ENCODE measurements at places on chromosomes 13 and 19.
A peak's percentile ranks its signal among the peaks of the same experiment; 100 is the strongest.

DNA sequence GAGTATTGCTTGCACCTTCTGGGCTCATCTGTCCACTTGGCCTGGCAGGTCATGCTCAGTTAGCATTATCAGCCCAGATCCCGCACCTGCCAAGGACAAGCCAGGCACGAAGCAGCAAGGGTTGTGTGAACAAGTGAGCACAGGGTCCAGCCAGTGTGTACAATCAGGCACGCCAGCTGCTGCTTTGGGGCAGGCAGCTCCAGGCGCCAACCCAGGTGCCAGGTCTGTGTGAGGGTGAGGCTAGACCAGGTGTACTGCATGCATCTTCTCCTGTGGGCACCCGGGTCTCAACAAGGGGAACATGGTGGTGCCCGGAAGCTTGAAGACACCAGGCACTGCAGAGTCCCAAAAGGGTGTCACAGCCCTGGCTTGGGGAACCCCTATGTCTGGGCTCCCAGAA is 1446.8 kb downstream of the PCDH9 start:
- no peak for DNase-seq

- DNase-seq: no peak
Observed at GRCh38 chr13:28402057-28402381, 92.9 kb downstream of the FLT1 start.

- no peak for DNase-seq
Observed at GRCh38 chr13:101205408-101205807, 210.9 kb downstream of the NALCN start.

GRCh38 chr19:43315851-43316250 is 37.6 kb upstream of the CD177 start:
- DNase-seq: no peak

DNA sequence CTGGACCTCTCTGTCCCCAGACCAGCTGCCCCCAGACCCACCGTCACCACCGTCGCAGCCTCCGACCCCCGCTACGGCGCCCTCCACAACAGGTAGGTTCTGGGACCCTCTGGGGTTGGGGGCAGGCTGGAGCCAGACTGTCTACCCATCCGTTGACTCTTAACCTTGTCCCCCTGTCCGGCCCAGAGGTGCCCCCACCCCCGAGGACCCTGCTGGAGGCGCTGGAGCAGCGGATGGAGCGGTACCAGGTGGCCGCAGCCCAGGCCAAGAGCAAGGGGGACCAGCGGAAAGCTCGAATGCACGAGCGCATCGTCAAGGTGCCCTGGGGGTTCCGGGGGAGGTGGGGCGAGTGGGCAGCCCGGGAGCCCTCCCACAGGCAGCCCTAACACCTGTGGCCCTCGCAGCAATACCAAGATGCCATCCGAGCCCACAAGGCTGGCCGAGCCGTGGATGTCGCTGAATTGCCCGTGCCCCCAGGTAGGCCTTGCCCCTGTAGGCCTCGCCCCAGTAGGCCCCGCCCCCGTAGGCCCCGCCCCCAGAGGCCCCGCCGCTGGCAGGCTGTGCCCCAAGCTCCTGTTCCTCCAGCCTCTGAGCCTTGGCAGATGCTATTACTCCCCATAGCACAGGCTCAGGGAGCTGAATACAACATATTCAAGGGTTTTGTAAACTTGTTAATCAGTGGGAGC is 12.9 kb downstream of the CC2D1A start:
- no peak for DNase-seq

GRCh38 chr13:57823704-57824103 is 192.2 kb downstream of the PCDH17 start:
- DNase-seq: no peak

- peak; percentile 15 for DNase-seq
Observed at GRCh38 chr13:45781553-45782326, 69.8 kb downstream of the SIAH3 start.

- DNase-seq: no peak
Observed at GRCh38 chr19:16385821-16386220, 61.2 kb downstream of the KLF2 start.

- DNase-seq: no peak
Observed at GRCh38 chr19:28706693-28707092, 506.3 kb downstream of the UQCRFS1 start.

GRCh38 chr13:89567025-89567424 is 1780.5 kb upstream of the MIR17HG start:
- no peak for DNase-seq

DNA sequence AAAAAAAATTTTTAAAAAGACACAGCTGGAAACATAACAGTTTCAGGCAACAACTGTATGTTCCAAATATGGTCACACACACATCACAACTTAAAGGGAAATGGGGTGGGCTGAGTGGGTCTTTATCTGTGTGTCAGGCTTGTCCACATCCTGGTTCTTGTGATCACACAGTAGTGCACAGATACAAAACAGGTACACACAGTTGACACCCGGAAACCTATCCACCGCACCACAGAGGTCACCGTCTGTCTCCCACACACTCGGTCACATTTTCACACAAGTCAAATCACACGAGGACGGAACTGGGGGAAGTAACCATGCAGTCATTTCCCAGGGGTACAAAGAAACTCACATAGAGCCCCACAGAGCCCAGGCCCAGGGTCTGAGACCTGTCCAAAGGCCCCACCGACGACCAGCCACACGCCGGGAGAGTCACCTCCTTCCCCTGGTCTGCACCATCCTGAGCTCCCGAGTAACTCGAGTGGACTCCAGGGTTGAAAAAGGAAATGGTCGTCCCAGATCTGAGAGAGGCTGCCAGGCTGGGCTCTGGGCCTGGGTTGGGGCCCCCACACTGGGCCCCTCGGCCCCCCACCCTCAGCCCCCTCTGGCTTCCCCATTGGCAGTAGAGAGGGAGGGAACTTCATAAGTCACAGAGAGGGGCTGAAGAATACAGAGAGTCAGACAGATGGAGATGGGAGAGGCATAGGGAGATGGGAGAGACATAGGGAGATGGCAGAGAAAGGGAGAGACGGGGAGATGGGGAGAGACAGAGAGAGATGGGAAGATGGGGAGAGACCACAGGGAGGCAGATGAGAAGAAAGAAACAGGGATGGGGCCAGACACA is 1.3 kb upstream of the PPAN start:
- DNase-seq: no peak

DNA sequence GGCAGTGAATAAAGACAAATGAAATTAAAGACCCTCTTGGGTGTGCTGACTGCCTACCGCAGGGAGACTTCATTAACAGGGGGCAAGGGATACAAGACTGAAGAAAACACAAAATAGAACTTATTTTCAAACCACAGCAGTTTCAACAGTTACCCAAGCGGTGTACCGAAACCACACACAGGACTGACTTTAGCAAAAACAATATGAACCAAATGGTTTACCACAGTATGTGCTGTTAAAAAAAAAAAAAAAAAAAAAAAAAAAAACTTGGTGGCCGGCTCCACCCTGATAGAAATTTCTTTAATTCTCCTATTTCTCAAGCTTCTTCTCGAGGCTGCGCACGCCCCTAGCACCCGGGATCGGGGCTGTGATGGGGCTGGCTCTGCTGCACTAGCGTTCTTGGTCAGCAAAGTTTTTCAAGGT is 42.6 kb downstream of the KLF2 start:
- peak; percentile 78 for DNase-seq

DNA sequence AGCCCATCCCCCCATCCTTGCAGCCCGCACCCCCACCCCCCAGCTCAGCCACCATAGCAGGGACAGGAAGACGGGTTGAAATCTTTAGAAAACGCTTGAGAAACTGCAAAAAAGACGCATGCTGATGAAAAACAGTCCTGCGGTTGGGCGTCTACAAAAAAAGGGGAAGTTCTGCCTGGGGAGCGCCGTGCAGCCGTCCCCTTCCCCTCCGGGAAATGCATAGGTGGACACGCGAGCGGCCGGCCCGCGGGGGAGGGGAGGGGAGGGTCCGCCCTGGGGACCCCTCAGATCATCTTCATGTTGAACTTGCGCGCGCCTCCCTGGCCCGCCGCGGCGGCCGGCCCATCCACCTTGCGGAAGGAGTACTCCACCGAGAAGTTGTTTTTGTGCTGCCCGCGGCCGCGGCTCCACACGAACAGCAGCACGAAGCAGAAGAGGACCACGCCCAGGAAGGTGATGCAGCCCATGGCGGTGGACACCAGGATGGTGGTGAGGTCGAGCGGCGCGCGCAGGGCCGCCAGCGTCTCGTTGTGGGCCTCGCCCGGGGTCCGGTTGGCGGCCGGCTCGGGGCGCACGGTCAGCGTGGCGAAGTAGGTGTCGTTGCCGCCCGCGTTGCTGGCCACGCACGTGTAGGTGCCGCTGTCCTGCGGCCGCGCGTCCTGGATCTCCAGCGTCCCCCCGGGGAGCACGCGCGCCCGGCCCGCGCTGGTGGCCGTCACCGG is 7.9 kb upstream of the PEAK3 start:
- DNase-seq: peak; percentile 88

- no peak for DNase-seq
Observed at GRCh38 chr13:46297361-46297811, 85.7 kb downstream of the LRRC63 start.

GRCh38 chr13:90594681-90595080 is 752.8 kb upstream of the MIR17HG start:
- DNase-seq: no peak

GRCh38 chr13:35712907-35713761 is 236.6 kb upstream of the MAB21L1 start:
- no peak for DNase-seq

DNA sequence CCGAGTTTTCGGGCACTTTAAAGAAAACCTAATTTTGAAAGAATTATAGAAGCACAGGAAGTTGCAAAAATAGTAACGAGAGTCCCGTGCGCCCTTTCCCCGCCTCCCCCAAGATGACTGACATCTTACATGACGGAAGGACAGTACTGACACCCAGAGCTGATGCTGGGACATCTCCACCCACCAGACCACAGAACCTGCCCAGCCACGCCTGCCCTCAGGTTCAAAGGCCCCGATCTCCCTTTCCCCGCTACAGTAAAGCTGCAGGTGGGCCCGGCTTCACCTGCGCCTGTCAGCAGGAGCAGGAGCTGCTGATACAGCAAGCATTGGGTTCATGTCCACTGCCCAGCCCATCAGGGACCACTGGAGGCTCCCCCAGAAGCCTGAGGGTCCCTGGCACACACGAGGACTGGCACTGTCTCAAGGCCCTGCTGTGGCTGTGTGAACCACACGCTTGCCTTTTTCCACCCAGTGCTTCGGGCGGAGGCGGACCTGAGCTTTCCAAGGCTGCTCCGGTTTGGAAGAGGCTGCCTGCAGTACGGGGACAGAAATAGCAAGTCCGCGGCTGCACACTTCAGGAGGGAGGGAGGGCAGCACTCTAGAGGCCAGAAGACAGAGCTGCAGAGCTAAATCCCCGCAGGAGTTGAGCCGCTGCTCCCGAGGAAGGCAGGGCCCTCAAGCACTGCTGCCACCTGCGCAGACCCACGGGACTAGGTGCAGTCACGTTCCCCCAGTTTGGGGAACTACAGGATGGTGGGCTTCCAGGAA is 8.7 kb downstream of the MAP2K2 start:
- DNase-seq: peak; percentile 84

DNA sequence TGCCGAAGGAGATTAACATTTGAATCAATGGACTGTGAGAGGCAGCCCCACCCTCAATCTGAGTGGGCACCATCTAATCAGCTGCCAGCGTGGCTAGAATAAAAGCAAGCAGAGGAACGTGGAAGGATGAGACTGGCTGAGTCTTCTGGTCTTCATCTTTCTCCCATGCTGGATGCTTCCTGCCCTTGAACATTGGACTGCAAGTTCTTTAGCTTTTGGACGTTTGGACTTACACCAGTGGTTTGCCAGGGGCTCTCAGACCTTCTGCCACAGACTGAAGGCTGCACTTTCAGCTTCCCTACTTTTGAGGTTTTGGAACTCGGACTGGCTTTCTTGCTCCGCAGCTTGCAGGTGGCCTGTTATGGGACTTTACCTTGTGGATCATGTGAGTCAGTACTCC is 14.7 kb downstream of the NHLRC3 start:
- DNase-seq: no peak

DNA sequence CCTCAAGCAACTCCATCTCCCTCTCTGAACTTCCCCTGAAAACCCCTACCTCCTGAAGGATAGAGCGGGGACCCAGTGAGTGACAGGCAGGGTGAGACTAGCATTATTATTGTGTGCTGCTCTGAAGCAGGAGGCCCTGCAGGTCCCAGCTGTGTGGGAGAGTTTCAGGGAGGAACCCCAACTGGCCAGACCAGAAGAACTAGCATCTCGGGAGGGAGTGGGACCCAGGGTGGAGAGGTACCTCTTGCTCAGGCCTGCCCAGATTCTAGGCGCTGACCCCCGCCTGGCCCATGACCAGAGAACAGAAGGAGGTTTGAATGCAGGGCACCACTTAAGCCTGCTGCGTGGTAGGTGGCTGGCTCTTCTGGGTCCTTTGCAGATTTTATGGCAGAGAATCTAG is 5.7 kb upstream of the LYPD3 start:
- no peak for DNase-seq

GRCh38 chr19:1873524-1874473 is 10.4 kb upstream of the KLF16 start:
- peak; percentile 63 for DNase-seq

- DNase-seq: no peak
Observed at GRCh38 chr13:50838031-50838430, 5.5 kb downstream of the DLEU7 start.

GRCh38 chr13:114324334-114324733 is 10.0 kb downstream of the CHAMP1 start:
- no peak for DNase-seq

- no peak for DNase-seq
Observed at GRCh38 chr19:2503521-2504109, 27.7 kb downstream of the GADD45B start.

DNA sequence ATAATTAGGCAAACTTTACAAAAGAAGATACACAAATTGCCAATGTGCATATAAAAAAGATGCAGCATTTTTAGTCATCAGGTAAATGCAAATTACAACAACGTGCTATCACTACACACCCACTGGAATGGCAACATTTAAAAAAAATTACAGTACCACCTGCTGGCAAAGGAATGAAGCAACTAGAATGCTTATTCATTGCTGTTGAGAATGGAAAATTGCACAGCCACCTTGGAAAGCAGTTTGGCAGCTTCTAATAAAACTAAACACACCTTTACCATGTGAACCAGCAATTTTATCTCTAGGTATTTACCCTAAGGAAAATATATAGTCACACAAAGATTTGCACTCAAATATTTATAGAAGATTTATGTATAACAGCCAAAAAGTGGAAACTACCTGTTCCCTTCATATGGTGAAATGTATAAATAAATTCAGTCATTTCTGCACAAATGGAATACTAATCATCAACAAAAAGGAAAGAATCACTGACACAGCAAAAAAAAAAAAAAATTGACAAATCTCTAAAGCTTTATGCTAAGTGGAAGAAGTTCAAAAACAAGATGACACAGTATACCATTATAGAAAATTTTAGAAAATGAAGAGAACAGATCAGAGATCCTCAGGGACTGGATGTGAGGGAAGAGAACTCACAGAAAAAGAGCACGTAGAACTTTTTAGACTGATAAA is 30.3 kb downstream of the OXGR1 start:
- no peak for DNase-seq

DNA sequence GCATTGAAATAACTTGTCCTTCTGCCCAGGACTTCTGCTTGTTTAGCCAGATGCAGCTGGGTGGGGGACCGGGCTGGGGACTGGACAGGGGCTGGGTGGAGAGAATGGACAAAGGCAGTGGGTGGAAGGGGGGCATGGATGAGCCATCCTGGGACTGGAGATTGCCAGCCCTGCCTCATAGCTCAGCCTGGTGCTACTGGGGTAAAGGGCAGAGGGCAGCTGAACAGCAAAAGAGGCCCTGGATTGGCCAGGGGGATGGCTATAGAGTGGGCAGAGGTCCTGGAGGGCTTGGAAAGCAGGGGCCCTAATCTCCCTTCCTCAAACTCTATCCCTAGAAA is 17.7 kb upstream of the PLAUR start:
- no peak for DNase-seq

GRCh38 chr19:31232180-31232579 is 117.1 kb downstream of the TSHZ3 start:
- no peak for DNase-seq

GRCh38 chr13:34748596-34748995 is 193.5 kb upstream of the NBEA start:
- no peak for DNase-seq

Data from HL-60 (cell line).